Activated T-helper 17 cell treated with anti-CD3 and anti-CD28 coated beads, Interleukin-2, amount 50 U/mL, for 72 hours (primary cell): ENCODE measurements at places on chromosomes 5 and 9.

DNA sequence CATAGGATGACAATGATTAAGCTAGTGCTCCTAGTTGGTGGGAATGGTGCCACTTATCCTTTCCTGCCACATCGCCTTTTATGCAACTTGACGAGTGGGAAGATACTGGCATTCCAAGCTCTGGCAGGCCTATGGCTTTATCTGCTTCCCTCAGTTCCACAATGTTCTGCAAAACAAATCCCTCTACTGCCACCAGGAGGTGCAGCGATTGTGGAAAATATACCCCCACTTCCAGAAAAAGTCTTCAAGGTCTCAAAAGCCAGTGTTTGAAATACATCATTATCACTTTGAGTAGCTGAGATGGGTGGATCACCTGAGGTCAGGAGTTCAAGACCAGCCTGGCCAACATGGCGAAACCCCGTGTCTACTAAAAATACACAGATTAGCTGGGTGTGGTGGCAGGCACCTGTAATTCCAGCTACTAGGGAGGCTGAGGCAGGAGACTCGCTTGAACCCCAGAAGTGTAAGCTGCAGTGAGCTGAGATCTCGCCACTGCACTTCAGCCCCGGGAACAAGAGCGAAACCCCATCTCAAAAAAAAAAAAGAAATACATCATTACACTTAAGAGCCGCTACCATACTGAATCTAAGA is 3.4 kb downstream of the CLINT1 start:
- ATAC-seq = no peak

DNA sequence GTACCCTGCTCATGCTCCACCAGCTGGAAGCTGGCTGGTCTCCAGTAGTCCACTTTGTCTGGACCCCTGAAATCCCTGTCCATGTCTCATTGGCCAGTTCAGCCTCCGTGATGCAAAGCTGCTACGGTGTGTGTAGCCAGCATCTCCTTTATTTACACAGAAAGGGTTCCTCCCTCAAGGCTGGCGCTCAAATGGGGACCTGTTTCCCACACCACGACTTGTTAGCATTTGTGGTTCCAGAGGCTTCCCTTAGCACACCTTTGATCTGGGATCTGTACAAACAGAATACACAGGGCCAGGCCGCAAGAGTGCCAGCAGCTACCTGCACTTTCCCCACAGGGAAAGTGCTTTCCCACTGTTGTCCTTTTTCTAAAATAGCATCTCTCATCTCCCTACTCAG is 5.7 kb upstream of the SMU1 start:
- ATAC-seq = no peak

DNA sequence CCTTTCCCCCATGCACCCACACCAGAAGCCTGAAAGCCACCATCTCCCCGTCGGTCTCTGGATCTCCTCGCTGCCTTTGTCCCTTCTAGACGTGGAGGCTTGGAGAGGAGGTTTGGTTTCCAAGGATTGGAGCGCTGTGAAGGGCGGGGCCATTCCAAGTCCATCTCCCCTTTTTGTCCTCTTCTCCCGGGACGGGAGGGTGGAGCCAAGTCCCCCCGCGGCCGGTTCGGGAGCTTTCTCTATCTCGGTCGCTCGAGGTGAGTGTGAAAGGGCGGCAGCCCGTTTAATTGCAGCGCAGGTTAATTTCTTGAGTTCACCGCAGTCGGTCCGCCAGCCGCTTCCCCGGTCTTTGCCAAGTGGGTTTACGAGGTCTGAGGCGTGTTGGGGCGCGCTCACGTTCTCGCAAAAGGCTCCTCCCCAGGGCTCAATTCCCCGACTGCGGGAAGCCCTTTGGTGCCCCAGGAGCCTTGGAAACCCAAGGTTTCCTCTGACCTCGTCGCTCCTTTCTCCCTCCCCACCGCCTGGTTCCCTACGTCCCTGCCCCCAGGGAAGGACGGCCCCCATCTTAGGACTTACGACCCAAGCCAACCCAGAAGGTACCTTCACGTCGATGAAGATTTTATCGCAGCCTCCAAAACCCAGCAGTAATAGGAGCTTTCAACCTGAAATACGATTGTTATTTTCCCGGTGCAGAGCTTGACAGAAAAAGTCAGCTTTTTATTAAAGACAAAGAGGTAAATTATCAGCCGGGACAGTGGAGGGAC is 2.8 kb upstream of the ZNF462 start:
- no peak for ATAC-seq

- ATAC-seq = no peak
These were observed 16.1 kb downstream of the AHRR start for GRCh38 chr5:337563-338130.

- no peak for ATAC-seq
These were observed 52.2 kb downstream of the EXOSC2 start for GRCh38 chr9:130745829-130746228.

DNA sequence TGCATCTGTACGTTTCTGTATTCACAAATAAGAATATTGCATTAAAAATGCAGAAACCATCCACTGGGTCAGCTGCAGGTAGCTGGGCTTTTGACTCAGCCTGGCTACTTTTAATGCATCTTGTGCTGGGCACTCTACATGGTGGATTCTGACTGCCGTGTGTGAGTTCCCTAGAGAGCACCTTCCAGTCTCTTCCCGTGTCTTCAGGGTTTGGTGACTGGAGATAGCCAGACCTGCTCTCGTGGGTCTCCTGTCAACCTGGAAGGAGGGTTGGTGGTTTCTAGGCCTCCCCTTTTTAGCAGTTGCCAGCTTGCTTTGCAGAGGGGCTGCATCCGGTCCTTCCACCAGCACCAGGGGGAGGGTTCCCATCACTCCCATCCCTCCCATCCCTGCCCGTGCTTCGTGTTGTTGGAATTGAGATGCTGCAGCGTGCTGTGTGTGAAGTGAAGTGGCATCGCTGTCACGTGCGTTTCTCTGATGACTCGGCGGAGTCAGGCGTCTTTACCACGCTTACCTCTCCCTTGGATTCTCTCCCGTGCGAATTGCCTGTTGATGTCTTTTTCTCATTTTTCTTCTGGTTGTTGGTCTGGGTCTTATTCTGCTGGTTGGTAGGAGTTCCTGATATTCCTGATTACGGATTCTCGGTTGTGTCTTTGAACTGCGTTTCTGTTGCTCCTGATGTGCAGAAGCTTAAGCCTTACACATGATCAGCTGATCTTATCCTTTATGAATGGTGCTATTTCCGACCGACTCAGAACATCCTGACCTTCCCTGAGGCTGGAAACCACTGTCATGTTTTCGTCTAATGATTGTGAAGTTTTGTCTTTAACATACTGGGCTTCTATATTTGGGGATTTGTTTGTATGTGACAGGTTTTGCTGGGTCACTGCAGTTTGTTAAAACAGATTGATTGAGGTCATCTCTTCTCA is 16.9 kb downstream of the FBXW5 start:
- ATAC-seq = no peak

GRCh38 chr5:134736173-134736812 is 2.1 kb upstream of the CAMLG start:
- no peak for ATAC-seq

- no peak for ATAC-seq
These were observed 22.7 kb downstream of the SWI5 start for GRCh38 chr9:128298535-128299482.

DNA sequence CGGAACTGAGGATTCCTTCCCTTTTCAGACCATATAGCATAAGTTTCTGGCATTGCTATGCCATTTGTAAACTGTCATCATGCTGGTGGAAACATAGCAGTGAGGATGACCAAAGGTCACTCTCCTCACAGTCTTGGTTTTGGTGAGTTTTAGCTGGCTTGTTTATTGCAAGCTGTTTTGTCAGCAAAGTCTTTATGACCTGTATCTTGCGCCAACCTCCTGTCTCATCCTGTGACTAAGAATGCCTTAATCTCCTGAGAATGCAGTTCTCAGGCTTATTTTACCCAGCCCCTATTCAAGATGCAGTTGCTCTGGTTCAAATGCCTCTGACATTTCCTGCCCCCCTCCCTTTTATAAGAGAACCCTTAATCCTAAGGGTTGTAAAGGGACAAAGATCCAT is 26.7 kb upstream of the GRIA1 start:
- ATAC-seq = no peak

DNA sequence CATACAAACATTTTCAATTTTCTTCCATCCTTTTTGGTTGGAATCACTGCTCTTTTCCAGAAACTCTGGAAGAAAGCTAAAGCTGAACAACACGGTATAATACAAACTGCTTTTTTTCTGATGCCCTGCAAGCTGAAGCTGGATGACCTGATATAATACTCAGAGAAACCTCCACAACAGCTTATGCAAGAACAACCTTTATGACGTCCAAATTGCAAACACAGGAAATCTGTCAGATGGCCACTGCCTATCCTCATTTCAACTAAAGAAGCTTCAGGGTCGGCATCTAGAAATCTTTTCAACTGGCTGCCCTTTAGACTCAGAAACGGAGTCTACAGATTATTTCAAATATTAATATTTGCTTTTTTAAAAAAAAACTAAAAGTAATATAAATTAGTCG is 106.5 kb upstream of the PRDM9 start:
- ATAC-seq = no peak

DNA sequence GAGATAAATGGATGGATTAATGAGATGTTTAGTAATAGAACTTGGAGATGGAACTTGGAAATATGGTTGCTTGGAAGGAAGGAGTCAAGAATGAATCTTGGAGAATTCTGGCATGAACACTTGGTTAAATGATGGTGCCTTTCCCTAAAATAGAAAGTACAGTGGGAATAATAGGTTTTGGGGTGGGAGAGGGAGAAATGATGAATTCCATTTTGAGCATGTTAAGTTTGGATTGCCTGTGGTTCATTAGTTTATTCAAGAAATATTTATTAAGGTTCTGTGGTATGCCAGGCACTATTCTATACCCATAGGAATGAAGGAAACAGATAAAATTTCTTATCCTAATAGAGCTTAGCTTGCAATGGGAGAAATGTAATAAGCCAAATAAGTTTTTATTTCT is 58.4 kb downstream of the PBX3 start:
- ATAC-seq = no peak

GRCh38 chr5:72122602-72123001 is 15.3 kb downstream of the MAP1B start:
- ATAC-seq = no peak
